ENCODE measurements at places on chromosomes 16 and 17.
A peak's percentile ranks its signal among the peaks of the same experiment; 100 is the strongest.

DNA sequence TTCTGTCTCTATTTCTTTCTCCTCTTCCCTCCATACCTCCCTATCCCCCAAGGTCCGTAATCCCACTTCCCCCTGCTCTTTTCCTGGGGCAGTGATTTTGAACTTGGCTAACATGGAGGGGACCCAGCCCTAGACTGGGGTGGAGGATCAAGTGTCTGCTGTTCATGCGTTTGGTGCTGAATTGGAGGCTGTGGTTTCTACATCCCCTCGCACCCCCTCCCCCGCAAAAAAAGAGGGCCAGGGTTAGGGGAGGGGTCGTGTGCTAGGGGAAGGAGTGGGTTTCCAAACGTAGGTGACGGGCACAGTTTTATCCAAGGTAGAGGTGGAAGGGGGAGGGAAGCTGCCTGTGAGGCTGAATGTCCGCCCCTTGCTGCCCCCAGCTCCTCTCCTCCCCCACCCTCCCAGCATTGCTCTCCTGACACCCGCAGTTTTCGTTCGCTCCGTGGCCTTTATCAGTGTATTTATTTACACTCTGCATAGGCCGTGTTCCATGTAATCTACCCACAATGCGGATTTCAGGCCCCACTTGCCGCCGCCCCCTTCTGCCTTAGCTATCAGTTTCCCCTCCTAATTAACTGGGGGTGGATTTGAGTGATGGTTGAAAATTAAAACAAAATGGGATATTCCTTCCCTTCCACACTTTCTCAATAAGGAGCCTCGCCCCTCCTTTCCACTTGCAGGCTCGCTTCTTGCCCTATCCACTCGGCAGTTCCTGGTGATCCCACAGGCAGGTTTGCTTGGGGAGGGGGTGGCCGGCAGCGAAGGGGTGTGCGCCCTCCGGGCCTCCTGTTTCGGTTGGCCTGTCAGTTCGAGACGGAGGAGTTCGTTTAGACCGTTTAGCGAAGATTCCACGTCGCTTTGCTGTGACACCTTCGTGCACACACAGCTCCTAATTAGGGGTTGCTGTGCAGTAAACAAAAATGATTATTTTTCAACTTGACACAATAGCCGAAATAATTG lies 2.0 kb downstream of the GNAO1 start:
- no peak for DNase-seq

DNA sequence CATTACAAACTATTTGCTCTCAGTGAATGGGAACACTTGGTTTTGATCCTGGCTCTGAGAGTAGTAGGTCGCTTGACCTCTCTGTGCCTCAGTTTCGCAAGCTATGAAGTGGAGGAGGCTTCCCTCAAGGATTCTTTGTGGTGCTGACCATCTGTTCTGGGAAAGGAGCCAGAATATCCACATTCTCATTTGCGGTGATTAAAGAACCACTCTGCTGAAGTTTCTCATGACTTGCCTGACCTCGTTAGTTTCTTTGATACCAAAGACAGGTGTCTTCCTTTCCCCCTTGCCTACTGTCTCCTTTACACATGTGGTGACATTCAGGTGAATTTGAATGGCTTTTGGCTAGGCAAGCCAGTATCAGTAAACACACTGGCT lies 116.0 kb downstream of the SNX29 start:
- peak; percentile 50 for DNase-seq

GRCh38 chr17:74433421-74434121 lies 1.7 kb downstream of the GPRC5C start:
- DNase-seq = no peak

DNA sequence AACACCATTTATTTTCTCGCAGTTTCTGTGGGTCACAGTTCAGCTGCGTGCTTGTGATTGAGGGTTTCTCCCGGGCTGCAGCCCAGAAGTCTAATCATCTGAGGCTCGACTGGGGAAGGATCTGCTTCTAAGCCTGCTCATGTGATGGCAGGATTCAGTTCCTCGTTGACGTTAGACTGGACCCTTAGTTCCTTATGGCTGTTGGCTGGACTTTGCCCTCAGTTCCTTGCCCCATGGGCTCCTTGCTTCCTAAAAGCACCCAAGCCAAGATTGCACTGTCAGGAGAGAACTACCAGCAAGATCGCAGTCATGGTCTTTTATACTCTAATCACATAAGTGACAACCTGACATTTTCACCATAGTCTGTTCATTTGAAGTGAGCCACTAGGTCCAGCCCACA lies 250.0 kb downstream of the PRKCA start:
- no peak for DNase-seq

GRCh38 chr17:82193520-82194220 lies 19.0 kb downstream of the CCDC57 start:
- no peak for DNase-seq

- no peak for DNase-seq
These were observed 175.5 kb downstream of the RAB11FIP4 start for GRCh38 chr17:31566992-31567373.

DNA sequence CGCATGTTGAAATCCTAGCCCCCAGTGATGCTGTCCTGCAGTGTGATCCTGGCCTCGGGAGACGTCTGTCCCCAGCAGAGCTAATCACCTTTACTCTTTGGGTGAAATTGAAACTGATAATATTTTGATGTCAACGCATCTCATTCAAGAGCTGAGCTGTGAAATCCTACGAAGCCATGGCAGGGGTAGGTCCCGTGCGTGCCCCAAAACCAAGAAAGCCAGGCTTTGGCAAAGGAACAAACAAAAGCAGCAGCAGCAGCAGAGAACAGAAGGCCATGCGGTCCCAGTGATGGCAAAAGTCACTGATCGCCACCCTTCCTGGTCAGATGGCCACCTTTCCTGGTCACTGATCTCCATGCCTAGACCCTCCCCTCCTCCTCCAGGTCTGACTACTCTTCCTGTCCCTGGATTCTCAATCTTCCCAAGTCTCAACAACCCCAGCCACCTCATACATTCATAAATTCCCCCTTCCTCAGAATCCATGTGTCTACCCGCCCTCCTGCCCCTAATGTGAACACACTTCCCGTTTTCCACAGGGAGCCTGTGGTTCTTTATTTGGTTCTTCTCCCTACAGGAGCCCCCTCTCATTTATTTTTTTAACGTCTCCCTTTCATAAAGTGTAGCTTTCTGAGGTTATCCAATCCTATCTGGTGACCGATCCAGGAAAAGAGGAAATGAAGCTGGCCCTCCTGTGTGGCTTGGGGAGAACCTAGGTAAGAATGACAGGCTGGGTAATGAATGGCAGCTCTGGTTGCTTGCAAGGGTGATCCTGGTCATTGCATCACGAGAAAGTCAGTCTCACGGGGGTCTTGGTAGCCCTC lies 50.3 kb downstream of the CPPED1 start:
- DNase-seq = no peak

DNA sequence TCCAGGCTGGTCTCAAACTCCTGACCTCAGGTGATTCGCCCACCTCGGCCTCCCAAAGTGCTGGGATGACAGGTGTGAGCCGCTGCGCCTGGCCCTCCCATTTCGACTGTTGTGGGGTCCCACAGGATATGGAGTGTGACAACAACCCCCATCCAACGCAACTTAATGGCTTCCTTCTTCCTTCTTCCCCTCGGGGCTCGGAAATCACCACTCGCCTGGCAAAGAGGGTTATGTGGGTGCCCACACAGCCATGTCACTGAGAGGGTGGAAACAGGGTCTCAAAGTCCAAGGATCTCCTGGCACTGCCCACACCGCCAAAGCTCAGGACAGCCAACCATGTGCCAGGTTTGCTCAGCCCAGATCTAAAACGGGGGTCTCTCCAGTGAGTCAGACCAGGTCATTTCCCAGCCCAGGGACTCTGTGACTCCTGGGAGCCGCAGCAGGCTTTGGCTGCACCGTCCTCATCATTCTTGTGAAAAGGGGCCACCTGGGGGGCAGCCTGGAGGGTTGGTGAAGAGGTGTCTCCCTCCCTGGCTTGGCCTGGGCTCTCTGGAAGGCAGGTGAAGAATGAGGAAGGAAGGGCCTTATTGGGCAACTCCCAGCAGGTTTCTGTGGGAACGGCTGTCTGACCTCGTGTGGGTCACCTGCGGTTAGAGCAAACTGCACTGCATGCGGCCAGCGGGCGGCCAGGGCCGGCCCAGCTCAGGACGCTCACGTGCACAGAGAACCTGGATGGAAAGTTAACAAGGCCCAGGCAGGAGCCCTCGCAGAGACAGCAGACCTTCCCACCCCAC lies 25.3 kb upstream of the LITAF start:
- no peak for DNase-seq

DNA sequence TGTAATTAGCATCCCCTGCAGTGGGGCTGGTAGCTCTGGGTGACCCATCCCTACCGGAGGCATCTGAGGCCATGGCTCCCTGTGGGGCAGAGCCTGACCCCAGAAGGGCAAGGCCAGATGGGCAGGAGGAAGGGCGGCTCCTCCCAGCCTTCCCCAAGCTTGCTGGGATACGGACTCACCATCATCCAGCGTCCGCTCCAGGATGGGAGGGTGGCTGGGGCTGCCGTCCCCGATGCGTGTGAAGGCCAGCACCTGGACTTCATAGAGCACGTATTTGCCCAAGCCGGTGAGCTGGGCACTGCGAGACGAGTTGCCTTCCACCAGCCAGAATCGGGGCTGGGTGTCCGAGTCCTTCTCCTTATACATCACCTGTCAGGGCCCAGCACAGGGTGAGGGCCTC lies 81.6 kb upstream of the CDC42EP4 start:
- DNase-seq = no peak

- no peak for DNase-seq
These were observed 688 bp downstream of the ADAP2 start for GRCh38 chr17:30922235-30923030.

- DNase-seq = no peak
These were observed 27.6 kb upstream of the KPNB1 start for GRCh38 chr17:47622180-47622549.

- no peak for DNase-seq
These were observed 988 bp downstream of the RAP1GAP2 start for GRCh38 chr17:2797226-2797625.

DNA sequence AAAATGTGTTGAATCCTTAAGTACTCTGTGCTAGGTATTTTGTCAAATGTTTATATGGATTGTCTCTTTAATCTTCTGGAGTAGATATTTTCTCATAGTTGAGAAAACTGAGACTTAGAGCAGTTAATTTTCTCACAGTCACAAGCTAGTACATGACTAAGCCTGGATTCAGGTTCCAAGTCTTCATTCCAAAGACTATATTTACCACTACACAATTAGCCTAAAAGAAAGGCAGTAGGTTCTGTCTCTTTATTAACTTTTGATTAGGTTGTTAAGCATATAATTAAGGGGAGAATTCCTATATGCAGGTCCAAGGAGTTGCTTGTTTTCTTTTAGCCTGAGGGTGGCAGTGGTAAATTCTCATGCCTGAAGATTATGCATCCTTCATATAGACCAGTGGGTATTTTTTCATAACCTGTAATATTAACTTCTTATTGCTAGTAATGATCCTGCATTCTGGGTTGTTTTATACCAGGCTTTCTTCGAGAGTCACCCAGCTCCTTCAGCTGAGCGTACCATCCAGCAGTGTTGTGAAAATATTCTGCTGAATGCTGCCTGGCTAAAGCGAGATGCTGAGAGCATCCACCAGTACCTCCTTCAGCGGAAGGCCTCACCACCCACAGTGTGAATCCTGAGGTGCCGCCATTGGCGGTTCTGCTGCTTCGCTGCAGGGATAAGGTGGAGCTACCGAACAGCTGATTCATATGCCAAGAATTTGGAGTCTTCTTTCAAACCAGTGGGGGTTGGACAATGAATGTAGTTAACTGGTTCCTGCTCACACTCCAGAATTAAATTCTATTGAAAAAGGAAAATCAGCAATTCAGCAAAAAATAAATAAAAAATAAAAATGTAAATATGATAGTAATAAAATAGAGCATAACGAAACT lies 28.2 kb upstream of the KPNB1 start:
- DNase-seq = peak; percentile 59

- DNase-seq = no peak
These were observed 94.1 kb downstream of the PLCG2 start for GRCh38 chr16:81873206-81873605.

DNA sequence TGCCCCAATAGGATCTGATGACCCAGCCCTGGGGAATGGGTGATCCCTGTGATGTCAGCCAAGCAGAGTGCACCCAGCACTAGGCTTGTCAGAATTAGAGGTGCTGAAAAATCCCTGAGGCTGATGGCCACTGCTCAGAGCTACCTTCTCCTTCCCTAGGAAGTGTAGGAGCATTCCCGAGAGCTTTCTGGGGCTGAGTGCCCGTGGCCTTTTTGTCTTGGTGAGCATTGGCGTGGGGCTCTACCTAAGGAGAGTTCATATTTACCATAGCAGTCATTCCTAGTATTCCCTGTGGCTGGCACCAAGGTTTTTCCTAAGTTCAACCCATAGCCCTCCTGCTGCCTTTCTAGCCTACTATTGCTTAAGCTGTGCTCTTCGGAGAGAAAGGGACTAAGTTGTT lies 22.6 kb upstream of the ARHGAP23 start:
- DNase-seq = no peak

- DNase-seq = no peak
These were observed 3.0 kb downstream of the NACA2 start for GRCh38 chr17:61587807-61588660.

DNA sequence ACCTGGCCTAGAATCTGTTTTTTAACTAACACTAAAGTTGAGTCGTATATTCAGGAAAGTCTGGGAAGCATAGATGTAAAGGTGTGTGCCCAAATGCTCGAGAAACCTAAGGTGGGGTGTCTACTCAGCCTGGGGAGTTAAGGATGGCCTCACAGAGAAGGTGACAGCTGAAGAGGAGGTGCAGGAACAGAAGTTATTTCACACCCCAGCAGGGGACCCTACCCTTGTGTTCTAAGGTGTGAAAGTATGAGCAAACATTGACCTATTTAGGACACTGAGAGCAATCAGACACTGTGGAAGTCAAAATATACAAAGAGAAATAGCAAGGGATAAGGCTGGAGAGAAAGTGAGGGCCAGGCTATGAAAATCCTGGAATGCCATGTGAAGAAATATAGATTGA lies 49.0 kb upstream of the DHX40 start:
- no peak for DNase-seq

DNA sequence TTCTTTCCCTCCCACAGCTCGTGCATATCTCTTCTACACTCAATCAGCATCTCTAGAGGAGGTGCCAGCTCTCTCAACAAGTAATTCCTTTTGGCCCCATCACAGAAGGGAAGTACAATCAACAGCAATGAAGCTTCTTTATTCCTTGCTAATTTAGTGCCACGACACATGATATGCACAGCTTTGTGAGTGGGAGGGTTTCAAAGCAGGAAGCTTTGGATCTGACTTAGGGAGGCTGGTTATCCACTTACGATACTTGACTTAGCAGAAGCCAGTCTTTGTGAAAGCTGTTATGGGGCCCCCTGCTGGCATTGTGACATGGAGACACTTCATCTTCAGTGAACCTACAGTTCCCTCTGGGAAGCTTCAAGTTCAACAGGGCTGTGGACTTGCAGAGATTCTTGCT lies 81.0 kb downstream of the TMEM100 start:
- DNase-seq = peak; percentile 32

Data from HFF-Myc (cell line).